Right forelimb (tissue), 1 donor: ENCODE measurements at places on chromosomes 1 and 21.

GRCh38 chr21:42653231-42654061, at the start of gene PDE9A:
TSS of gene PDE9A (plus strand) at chr21:42653621. CDS start at chr21:42653815, 194 bp downstream.
- DNase-seq = peak; percentile 73

DNA sequence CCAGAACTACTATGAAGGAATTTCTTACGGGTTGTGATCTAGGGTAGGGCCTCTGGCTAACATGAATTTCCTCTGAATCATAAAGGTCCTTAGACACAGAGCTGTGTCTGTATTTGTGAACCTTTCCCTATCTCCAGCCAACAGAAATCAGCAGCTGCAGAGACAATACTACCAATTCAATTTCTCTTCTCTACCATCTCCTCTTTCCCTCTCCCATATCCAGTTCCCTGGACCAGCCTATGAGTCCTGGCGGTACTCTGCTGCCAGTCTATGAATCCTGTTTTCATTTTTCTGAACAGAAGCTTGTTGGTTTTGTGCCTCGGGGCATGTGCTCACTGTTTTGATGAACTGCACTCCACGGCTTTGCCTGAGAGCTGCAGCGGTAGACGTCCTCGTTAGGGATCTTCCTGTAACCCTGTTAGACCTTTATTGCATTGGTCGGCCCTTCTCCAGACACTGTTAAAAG, 458.0 kb upstream of the VAMP3 start:
- DNase-seq = no peak

GRCh38 chr1:59249396-59250137, 47.3 kb upstream of the FGGY start:
- DNase-seq = no peak

DNA sequence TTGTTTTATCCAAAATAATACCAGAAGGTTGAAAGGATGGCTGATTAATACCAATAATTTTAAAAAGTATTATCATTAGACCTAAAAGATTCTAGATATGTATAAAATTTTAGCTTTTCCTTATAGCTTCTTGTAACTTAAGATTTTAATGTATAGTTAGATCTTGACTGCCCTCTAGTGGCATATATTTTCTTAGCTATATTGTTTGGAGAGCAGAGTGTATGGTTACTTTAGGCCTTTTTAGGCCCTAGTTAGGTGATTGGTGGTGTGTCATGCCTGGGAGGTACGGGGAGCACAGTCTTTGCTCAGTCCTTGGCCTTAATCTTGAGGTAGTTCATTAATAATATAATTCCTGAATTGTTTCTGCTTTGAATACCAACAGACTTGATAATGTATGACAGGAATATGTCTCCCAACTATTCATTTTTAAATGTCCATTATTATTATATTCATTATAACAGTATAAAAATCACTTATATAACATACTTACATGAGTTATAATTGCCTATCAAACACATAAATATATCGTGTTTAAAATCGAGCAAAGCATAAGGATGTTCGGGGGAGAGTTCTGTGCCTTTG, 328.4 kb downstream of the ZP4 start:
- DNase-seq = no peak

GRCh38 chr1:23393706-23394105, 24.1 kb upstream of the ZNF436 start:
- no peak for DNase-seq

- DNase-seq = no peak
These were observed 64.5 kb upstream of the ROR1 start for GRCh38 chr1:63709267-63709828.

- no peak for DNase-seq
These were observed 4.4 kb upstream of the ALG6 start for GRCh38 chr1:63363014-63363413.

DNA sequence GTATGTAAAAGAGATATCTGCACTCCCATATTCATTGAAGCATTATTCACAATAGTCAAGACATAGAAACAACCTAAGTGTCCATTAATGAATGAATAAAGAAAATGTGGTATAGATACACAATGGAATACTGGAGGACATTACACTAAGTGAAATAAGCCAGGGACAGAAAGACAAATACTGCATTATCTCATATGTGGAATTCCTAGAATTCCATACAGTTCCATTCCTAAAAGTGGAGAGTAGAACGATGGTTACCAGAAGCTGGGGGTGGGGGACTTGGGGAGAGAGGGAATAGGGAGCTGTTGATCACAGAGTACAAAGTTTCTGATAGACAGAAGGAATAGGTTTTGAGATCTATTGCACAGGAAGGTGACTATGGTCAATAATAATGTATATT, 7.4 kb downstream of the TMED5 start:
- no peak for DNase-seq

DNA sequence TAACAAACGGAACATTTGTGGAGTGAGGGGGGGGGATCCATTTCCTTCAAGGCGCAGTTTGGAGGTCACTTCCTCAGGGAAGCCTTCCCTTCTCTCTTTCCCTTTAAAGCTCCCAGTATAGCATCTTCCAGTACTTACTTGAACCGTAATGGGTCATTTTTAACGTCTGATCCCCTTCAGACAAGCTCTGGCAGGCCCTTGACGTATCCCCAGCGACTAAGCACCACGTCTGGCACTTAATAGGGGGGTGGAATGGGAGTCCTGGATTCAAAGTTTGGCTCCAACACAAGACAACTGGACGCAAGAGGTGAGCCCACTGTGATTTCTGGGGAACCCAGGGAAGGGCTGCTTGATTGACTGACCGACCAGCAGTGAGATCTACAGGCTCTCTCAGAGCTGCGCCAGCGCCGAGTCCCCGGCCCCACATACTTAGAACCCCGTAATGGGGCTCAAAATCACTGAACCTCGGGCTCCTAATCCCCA, 441 bp downstream of the YARS1 start:
- DNase-seq = no peak

GRCh38 chr1:10779201-10779600, 17.2 kb downstream of the CASZ1 start:
- DNase-seq = no peak

GRCh38 chr1:28737307-28738132, 780 bp downstream of the YTHDF2 start:
- peak; percentile 67 for DNase-seq

- DNase-seq = no peak
These were observed 307.1 kb downstream of the AMY1C start for GRCh38 chr1:104056786-104057185.

GRCh38 chr1:79188337-79188736, 181.8 kb upstream of the ADGRL4 start:
- no peak for DNase-seq

DNA sequence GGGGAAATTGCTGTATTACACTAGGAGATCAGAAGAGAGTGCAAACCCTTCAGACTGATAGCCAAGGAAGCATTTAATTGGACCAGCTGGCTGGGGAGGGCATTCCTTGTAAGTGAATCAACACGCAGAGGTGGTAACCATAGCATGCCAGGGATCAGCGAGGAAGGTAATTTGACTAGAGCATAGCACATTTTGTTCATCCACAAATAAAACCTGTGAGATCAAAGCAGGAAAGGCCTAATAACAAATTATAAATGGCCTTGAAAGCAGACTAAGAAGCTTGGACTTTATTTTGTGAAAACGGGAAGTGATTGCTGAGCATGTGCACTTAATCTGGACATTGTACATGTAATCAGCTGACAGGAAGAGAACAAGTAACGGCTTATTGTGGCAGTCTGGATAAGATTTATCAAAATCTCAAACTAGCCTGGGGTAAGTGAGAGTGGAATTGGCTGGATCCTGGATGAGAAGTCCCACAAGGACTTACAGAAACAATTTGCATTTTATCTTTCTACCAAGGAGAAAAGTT, 11.7 kb upstream of the CD55 start:
- no peak for DNase-seq

DNA sequence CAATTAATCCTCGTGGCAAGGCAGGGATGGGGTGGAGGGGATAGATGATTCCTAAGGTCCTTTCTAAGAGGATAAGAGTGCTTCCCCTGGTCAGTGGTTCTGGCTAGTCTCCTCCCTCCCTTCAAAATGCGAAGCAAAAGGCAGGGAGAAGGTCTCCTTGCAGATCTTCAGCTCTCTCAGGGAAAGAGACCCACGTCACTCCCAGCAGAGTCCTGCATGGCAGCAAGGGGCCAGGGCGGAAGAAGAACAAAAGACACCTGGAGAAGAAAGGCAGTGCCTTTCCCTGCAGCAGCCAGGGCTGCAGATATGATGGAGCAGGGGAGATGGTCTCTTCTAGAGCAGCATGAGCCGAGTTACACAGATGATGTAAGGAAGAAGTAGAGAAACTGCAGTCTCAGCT, 29.6 kb upstream of the SLAMF9 start:
- no peak for DNase-seq

DNA sequence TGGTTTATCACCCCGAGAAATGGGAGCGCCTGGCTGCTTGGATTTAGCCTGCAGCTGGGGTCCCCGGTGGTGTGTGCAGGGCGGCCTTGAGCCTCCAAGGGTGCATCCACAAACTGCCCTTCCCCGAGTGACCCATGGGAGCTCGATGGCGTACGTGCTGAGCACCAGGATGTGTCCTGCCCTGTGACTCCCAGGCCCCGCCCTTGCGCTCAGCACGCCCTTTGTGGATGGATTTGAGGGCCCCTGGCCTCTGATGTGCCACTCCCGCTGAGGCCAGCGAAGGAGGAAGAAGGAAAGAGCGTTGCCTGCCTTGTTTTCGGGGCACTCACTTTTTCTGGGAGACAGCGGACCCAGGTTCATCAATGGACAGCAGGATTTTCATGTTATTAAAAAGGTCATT, 1.7 kb upstream of the TFF3 start:
- DNase-seq = no peak

GRCh38 chr1:16111771-16112595, 38.5 kb upstream of the FAM131C start:
- peak; percentile 78 for DNase-seq

DNA sequence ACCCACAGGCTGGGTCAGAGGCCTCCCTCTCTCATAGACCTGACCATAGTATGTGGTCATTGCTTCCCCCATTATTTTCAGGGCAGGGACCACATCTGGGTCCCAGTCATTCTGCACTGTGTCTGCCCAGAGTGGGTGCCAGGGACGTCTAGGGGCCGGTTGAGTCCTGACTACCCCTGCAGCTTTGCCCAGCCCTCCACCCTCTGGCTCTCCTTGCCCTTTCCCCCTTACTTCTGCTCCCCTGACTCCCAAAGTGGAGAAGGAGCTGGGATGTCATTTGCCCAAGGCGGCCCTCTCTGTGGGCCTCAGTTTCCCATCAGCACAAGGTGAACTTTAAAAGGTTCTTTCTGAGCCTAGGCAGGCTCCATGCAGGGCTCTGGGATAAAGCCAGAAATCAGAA, 4.3 kb upstream of the TTC22 start:
- peak; percentile 21 for DNase-seq

GRCh38 chr1:171727778-171728177, 14.1 kb downstream of the VAMP4 start:
- no peak for DNase-seq

DNA sequence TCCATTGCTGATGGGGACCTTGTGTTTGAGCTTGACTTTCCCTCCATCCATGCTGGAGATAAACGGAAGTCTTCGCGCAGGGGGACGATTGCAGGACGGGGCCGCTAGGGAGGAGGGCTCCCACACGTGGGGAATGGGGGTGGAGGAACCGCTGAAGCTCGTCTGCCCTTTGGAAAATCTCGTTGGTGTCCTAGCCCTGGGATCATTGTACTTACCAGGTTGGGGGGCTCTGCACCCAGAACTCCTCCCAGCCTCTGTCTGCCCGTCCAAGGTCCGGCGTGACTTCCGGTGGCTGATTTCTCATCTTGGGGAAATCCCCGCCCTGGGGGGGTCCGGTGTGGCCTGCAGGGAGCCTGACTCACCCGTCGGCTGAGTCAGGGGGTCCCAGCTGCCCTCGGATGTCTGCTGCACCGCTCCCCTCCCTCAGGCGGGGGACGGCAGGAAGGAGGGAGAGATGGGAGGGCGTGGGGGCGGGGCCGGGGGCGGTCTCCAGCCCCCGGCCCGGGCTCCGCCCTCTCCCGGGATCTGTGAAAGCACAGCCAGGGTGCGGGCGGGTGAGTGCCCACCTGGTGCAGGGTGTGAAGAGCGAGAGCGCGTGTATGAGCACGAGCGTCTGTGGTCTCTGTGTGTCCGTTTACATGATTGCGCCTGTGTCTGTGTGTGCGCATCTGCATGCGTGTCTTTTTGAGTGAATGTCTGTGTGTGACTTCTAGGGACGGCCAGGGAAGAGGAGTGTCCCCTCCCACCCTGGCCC, 35.8 kb downstream of the PIK3CD start:
- DNase-seq = peak; percentile 70

- DNase-seq = no peak
These were observed 22.3 kb upstream of the FAM78B start for GRCh38 chr1:166189126-166189525.

DNA sequence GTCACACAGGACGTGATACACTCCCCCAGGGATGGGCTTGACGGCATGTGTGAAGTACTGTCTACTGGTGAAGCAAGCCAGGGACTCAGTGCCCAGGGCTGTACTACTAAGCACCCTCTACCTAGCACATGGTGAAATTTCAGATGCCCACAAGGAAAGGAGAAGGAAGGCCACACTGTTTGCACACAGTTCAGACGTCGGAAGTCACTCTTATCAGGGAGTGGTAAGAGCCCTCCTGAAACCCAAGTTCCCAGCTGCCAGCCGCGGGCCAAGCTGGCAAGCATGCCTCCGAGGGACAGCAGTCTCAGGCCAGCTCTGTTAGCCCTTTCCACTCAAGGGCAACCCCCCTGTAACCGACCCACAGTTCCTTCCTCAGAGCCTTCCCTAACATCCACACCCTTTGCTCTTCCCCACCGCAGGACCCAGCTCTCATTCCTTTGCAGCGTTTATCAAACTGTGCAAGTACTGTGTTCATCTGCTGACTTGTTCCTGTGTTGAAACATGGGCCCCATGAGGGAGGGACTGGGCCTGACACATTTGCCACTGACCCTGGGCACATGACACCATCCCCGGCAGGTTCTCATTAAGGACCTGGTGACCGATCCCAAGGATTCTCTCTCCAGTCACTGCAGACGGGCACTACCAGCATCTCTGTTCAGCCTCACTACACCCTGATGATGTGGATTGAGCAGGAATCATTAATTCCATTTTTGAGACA, 58.5 kb downstream of the SLC66A1 start:
- no peak for DNase-seq

DNA sequence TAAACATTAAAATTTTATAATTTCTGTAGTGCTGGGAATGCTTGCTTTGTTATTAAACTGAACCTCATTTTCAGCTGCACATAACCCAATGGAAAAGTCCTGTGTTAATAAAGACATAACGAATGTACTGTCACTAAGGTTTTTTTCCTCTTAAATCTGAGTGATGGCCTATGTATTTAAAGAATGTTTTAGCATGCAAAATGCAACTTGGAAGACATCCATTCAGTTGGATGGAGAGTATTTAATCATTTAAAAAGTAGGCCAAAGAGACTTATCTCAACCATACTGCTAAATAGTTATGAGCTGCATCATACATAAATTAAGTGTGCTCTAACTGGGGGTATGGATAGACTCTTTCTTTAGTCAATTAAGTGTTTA, 48.5 kb downstream of the RWDD3 start:
- no peak for DNase-seq

DNA sequence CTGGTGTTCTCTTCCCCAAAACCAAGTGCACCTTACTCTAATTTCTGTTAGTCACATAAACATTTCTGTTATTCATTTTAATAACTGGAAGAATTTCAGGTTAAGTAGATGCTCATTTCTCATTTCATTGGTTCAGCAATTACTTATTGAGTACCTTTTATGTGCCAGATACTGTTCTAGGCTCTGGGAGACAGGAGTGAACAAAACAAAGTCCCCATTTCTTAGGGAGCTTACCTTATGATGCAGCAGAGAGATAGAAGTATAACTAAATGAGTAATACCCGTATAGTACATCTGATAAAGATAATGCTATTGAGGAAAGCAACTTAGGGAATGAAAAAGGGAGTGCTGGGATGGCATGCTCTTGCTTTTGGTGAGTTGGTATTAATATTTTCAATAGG, 33.7 kb downstream of the LRRC8C start:
- DNase-seq = no peak

- no peak for DNase-seq
These were observed 162.4 kb upstream of the CACYBP start for GRCh38 chr1:174837386-174837785.
